ENCODE measurements at places on chromosomes 12 and 14.

DNA sequence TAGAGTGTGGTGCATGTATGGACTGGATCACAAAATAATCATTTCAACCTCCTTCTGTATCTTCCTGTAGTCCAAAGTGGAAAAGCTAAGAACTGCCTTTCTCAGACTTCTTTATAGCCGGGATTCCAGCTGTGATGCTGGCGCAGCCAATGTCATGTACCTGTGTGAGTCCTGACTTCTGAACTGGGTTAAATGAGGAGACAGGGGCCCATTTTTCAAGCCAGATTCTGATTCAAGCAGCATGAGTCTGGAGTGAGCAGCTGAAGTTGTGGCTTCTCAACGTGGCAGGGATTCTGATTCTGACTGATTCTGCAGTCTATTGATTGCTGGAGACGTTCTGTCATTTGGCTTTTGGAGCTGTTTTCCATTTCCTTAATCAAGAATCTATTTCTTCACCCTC lies 111.2 kb downstream of the ST8SIA1 start:
- DNase-seq, result no peak
- H3K27ac ChIP-seq, result no peak overlapping the region
- H3K4me1 ChIP-seq, result no peaks in the 10 kb centered on the region
- no peaks in the 10 kb centered on the region for H3K27me3 ChIP-seq

- DNase-seq, result no peak
- no peaks in the 10 kb centered on the region for H3K27me3 ChIP-seq
- H3K36me3 ChIP-seq, result peaks cover 13% of the 10 kb centered on the region
- no peak overlapping the region for H3K4me3 ChIP-seq
- H3K27ac ChIP-seq, result peak overlapping the region; percentile 24
Observed at GRCh38 chr12:124909831-124910560, 4.5 kb downstream of the UBC start.

DNA sequence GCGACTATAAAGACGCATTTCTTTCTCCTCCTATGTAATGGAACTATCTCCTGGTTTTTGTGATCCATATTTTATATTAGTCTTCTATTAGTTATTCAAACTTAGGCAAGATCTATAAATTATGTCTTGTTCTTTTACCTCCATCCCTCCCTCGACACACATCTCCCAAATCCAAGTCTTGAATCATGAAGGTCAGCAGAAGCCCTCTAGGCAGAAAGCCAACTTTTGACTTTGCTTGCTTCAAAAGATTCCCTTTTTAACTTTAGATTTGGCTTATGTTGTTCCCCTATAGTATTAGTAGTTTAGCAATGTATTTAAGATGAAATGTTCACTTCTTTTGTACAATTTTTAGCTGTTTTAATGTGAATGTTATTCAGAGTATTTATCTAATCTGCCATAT lies 689.8 kb downstream of the SLC6A15 start:
- H3K36me3 ChIP-seq, result no peaks in the 10 kb centered on the region
- no peaks in the 10 kb centered on the region for H3K4me1 ChIP-seq
- H3K4me3 ChIP-seq, result no peak overlapping the region
- no peak overlapping the region for H3K27ac ChIP-seq
- no peaks in the 10 kb centered on the region for H3K27me3 ChIP-seq

DNA sequence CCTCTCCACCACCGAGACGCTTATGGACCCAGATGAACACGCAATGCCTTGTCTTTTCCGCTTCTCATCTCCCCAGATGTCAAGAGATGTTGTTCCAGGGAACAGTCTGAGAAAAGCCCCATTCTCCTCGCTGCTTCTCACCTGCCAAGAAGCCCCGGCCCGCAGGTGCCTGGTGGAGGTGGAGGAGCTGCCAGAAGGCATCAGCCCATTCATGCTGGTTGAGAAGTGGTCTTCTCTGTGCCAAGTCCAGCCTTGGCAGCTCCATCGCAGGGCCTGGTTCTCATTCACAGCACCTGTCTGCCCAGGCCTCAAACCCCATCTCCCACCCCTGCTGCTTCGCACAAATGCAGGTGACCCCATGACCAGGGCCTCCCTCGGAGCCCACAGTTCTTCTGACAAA lies 42.3 kb upstream of the TMEM263 start:
- no peaks in the 10 kb centered on the region for H3K27me3 ChIP-seq
- H3K4me3 ChIP-seq, result no peak overlapping the region
- no peaks in the 10 kb centered on the region for H3K4me1 ChIP-seq
- no peak for DNase-seq
- H3K27ac ChIP-seq, result no peak overlapping the region

GRCh38 chr14:66884149-66884548 lies 305.1 kb upstream of the GARIN2 start:
- no peak overlapping the region for H3K27ac ChIP-seq
- DNase-seq, result no peak
- no peaks in the 10 kb centered on the region for H3K36me3 ChIP-seq
- H3K27me3 ChIP-seq, result no peaks in the 10 kb centered on the region
- no peaks in the 10 kb centered on the region for H3K4me1 ChIP-seq

- no peaks in the 10 kb centered on the region for H3K36me3 ChIP-seq
- H3K27ac ChIP-seq, result no peak overlapping the region
- H3K4me1 ChIP-seq, result no peaks in the 10 kb centered on the region
- DNase-seq, result no peak
- H3K4me3 ChIP-seq, result no peak overlapping the region
Observed at GRCh38 chr14:104933746-104934733, 9.4 kb downstream of the PLD4 start.

DNA sequence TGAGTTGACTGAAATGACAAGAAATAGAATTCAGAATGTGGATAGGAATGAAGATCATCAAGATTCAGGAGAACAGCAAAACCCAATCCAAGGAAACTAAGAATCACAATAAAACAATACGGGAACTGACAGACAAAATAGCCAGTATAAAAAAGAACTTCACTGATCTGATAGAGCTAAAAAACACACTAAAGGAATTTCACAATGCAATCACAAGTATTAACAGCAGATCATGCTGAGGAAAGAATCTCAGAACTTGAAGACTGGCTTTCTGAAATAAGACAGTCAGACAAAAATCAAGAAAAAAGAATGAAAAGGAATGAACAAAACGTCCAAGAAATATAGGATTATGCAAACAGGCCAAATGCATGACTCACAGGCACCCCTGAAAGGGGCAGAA lies 15.3 kb upstream of the OR5AU1 start:
- no peak overlapping the region for H3K4me3 ChIP-seq
- no peaks in the 10 kb centered on the region for H3K27me3 ChIP-seq
- H3K4me1 ChIP-seq, result no peaks in the 10 kb centered on the region
- DNase-seq, result no peak
- no peak overlapping the region for H3K27ac ChIP-seq

DNA sequence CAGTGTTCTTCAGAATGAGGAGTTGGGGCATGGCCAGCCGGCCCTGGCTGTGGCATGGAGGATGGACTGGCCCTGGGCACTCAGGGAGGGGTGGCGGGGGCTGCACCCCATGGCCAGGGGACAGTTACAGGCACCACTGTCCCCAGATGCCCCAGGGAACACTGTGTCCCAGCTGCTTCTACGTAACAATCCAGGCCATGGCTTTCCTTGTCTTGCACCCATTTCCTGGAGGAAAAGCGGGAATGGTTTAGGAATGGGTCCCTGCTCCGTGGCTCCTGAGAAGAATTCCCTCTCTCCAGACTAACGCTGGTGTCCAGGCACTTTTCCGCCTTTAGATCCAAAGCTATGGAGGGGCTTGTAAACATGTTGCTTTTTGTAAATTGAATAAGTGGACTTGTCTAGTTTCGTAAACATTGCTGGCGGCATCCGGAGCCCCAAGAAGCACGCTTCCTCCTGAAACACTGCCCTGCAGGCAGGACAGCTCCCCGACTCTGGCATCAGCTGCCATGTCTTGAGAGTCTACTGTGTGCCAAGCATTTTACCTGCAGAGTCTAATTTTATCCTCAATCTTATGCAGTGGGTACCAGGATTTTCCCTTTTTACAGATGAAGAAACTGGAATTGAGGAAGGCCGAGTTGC lies 238.3 kb downstream of the SLC41A2 start:
- no peak for DNase-seq
- no peak overlapping the region for H3K27ac ChIP-seq
- H3K4me3 ChIP-seq, result no peak overlapping the region
- no peaks in the 10 kb centered on the region for H3K27me3 ChIP-seq
- no peaks in the 10 kb centered on the region for H3K4me1 ChIP-seq

DNA sequence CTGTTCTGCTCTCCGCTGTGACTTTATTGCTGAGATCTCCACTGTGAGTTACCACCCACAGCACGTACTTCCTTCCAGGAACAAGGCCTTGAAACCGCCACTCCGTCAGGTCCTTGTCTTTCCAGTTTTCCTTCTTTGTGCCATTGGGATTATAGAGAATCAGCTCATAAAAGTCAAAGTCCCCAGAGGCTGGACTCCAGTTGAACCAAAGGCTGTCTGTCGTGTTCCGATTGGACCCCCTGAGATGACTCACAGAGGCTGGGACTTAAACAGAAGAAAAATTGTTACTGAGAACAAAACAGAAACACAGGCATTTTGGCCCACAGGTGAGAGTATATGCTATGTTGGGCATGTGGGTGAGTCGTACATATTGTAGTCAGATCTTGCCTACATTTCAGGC lies 76.6 kb downstream of the PTPRB start:
- no peak overlapping the region for H3K27ac ChIP-seq
- DNase-seq, result no peak
- no peaks in the 10 kb centered on the region for H3K36me3 ChIP-seq
- no peak overlapping the region for H3K4me3 ChIP-seq
- no peaks in the 10 kb centered on the region for H3K4me1 ChIP-seq

DNA sequence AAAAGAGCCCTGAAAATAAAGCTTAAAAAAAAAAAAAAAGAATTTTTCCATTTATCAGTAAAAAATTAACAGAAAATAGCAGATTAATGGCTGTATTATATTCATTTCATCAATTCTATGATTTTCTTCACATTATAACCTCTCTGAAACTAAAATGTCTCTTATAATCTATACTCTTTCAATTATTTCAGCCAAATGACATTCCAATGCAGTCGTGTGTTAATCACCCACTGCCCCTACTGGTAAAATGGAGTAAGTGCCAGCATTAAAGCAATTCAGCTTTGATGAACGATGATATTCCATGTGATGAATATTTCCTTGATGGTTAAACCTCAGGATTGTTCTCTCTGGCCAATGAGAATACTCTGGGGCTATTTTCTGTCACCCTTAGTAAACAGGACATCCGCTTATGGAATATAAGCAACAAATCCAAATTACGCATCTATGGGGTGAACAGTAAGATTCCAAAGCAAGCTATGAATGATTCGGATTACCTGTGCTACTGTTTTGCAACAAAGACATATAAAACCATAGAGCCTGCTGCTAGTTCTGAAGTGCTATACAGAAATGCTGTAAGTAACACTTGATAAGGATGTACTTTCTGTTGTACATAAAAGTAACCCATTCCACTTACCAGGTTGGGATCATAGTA lies 20.3 kb upstream of the SYCP3 start:
- DNase-seq, result no peak
- H3K27ac ChIP-seq, result no peak overlapping the region
- H3K36me3 ChIP-seq, result peaks cover 3% of the 10 kb centered on the region
- no peak overlapping the region for H3K4me3 ChIP-seq

- H3K27me3 ChIP-seq, result no peaks in the 10 kb centered on the region
- H3K4me3 ChIP-seq, result no peak overlapping the region
- no peaks in the 10 kb centered on the region for H3K36me3 ChIP-seq
- no peak overlapping the region for H3K27ac ChIP-seq
Observed at GRCh38 chr12:20946732-20947131, 136.2 kb downstream of the SLCO1B3 start.

DNA sequence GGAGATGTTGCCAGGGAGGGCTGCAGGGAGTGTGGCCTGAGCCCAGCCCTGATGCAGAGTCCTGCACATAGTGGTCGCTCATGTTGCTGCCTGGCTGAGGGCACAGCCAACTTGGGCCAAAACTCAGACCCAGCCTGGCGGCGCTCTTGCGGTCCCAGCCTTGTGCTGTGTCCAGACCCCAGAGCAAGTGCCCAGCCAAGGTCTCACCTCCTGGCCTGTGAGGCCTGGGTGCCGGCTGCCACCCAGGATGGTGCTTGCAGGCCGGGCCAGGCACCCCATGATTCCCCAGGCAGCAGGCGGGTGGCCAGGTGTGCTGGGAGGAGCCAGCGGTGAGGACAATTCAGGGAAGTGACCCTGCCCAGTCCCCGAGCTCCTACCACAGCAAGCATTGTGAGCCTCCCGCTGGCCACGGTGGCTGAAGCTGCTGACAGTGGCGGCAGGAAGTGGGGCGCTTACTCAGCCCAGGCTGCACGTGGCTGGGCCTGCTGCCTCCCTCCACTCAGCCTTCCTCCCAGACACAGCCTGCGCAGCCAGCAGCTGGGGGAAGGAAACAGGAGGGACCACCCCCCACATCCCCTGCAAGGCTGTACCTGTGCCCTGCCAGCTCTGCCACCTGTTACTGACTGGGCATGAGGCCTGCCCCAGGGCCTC lies 17.7 kb upstream of the PGF start:
- no peaks in the 10 kb centered on the region for H3K4me1 ChIP-seq
- H3K4me3 ChIP-seq, result no peak overlapping the region
- no peak for DNase-seq
- H3K27me3 ChIP-seq, result no peaks in the 10 kb centered on the region
- H3K27ac ChIP-seq, result no peak overlapping the region
- no peaks in the 10 kb centered on the region for H3K36me3 ChIP-seq

GRCh38 chr12:103100257-103100831 lies 142.9 kb downstream of the ASCL1 start:
- H3K4me1 ChIP-seq, result no peaks in the 10 kb centered on the region
- no peaks in the 10 kb centered on the region for H3K36me3 ChIP-seq
- no peak overlapping the region for H3K4me3 ChIP-seq
- H3K27ac ChIP-seq, result no peak overlapping the region

- H3K27ac ChIP-seq, result no peak overlapping the region
- no peak for DNase-seq
- no peaks in the 10 kb centered on the region for H3K27me3 ChIP-seq
- no peaks in the 10 kb centered on the region for H3K4me1 ChIP-seq
Observed at GRCh38 chr12:111570084-111570961, 28.8 kb downstream of the ATXN2 start.

GRCh38 chr14:61588419-61588901 lies 106.9 kb upstream of the HIF1A start:
- no peaks in the 10 kb centered on the region for H3K36me3 ChIP-seq
- no peak overlapping the region for H3K27ac ChIP-seq
- H3K27me3 ChIP-seq, result no peaks in the 10 kb centered on the region
- DNase-seq, result no peak
- H3K4me3 ChIP-seq, result no peak overlapping the region

- H3K4me3 ChIP-seq, result no peak overlapping the region
- no peaks in the 10 kb centered on the region for H3K36me3 ChIP-seq
- DNase-seq, result peak; percentile 71
- no peaks in the 10 kb centered on the region for H3K4me1 ChIP-seq
- H3K27ac ChIP-seq, result peak overlapping the region; percentile 27
Observed at GRCh38 chr12:124740691-124741137, 123.0 kb downstream of the SCARB1 start.

- H3K4me1 ChIP-seq, result no peaks in the 10 kb centered on the region
- H3K27me3 ChIP-seq, result no peaks in the 10 kb centered on the region
- H3K4me3 ChIP-seq, result no peak overlapping the region
- H3K36me3 ChIP-seq, result no peaks in the 10 kb centered on the region
- DNase-seq, result no peak
Observed at GRCh38 chr12:22268406-22268805, 66.1 kb downstream of the ST8SIA1 start.

DNA sequence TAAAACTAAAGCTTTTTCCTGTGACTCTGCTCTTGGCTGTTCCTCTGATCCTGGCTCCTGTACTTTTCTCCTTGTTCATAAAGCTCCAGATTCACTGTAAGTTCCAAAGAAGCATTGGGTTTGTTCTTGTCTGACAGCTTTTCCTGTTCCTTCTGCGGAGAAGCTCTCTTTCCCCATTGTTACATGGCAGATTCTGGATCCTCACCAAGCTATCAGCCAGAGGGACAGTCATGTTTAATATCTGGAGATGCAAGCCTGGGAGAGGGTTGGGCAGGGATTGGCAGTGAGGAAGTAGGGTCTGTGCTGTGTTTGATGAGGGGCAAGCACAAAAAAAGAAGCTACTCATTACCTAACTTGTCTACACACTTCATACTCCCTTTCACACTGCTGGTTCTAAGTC lies 107.9 kb downstream of the AKAP6 start:
- no peak overlapping the region for H3K27ac ChIP-seq
- H3K4me1 ChIP-seq, result no peaks in the 10 kb centered on the region
- H3K27me3 ChIP-seq, result no peaks in the 10 kb centered on the region

Data from right lobe of liver (tissue), 6 donors.